ENCODE measurements at places on chromosomes 12 and 14. TPM values are rescaled to one million over a fixed set of nuclear protein-coding genes. Genes with fewer than 3 reads are reported as not detected.
A peak's percentile ranks its signal among the peaks of the same experiment; 100 is the strongest.

- no peaks in the 10 kb centered on the region for H3K27me3 ChIP-seq
- DNase-seq = peak; percentile 78
- peak within 1 kb of the TSS; percentile 35 for H3K4me3 ChIP-seq
- H3K36me3 ChIP-seq = no peaks in the 10 kb centered on the region
These were observed at the start of gene TBC1D30 for GRCh38 chr12:64824500-64825142. TSS of gene TBC1D30 (plus strand) at chr12:64824647. CDS start at chr12:64824880, 233 bp downstream.

The ANKRD33 gene
- not detected for polyA plus RNA-seq

GRCh38 chr12:85733221-85733840, 102.9 kb downstream of the RASSF9 start:
- H3K27ac ChIP-seq = no peak overlapping the region
- no peak for DNase-seq
- no peaks in the 10 kb centered on the region for H3K36me3 ChIP-seq

- no peak for DNase-seq
- H3K27me3 ChIP-seq = no peaks in the 10 kb centered on the region
- H3K4me3 ChIP-seq = no peak overlapping the region
- no peaks in the 10 kb centered on the region for H3K36me3 ChIP-seq
These were observed 478.0 kb downstream of the BTG1 start for GRCh38 chr12:91667694-91668093.

The BMP4 gene
- polyA plus RNA-seq = 9.1 TPM

DNA sequence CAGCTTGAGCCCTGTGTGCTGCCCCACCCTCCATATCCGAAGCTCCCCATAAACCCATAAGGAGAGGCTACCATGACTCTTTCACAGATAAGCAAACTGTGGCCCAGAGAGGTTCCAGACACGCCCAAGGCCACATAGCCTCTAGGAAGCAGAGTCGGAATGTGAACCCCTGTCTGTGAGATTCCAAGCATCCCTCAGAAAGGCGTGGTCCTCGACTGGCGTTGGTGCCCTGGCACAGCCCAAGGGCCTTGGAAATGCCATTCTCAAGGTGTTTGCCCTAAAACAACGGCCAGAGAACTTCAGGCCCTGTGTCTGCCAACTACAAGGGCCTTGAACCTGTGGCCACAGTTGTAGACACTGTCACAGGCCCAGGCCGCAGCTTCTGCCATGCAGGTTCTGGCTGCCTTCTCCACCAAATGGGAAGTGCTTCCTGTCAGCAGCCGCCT, 8.5 kb upstream of the DIO3 start:
- no peaks in the 10 kb centered on the region for H3K4me1 ChIP-seq
- no peaks in the 10 kb centered on the region for H3K36me3 ChIP-seq
- no peak overlapping the region for H3K27ac ChIP-seq
- H3K27me3 ChIP-seq = no peaks in the 10 kb centered on the region
- no peak for DNase-seq

Data from aorta (tissue), 5 donors.